ENCODE measurements at places on chromosomes 7 and 10. TPM values are rescaled to one million over a fixed set of nuclear protein-coding genes. Genes with fewer than 3 reads are reported as not detected.

- no peak for DNase-seq
Observed at GRCh38 chr10:89580243-89580642, 44.8 kb upstream of the SLC16A12 start.

- DNase-seq = no peak
Observed at GRCh38 chr10:97931041-97931440, 81.4 kb downstream of the GOLGA7B start.

DNA sequence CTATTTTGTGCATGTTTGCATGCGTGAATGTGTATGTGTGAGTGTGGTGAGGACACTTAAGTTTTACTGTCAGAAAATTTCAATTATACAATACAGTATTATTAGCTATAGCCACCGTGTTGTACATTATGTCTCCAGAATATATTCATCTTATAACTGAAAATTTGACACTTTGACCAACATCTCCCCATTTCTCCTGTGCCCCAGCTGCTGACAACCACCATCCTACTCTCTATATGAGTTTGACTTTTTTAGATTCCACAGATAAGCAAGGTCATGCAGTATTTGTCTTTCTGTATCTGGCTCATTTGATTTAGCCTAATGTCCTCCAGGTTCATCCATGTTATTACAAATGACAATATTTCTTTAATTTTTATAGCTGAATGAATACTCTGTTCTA lies 195.0 kb downstream of the GPR37 start:
- DNase-seq = no peak

DNA sequence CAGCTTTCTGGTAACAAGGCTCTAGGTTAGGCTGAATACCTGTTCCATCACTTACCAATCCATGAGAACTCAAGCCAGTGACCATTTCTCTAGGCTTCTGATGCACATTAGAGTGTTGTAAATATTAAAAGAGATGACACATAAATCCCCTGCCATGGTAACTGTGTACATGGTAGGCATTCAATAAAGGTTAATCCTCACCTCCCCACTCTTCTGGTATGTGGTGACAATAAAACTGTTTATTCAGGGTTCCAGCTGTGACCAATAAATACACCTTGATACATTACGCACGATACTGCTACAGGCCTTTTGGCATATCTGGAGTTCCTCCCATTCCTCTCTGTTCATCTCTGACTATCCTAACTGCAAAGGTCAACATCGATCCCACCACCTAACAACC lies 171.9 kb downstream of the SRPK2 start:
- DNase-seq = no peak

Gene TAS2R4
- 2.5 TPM for total RNA-seq

DNA sequence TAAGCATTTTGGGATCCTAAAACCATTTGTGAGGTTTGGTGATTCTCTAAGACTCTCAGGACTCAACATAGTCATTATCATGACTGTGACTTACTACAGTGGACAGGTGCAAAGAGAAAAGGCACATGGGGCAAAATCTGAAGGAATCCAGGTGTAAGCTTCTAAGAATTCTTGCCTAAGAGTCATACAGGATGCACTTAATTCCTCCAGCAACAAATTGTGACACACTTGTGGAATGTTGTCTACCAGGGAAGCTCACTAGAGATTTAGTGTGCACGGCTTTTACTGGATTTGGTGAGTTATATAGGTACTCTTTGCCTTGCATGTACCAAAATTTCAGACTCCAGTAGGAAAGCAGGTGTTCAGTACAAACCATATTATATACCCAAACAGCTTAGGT lies 47.9 kb downstream of the WAC start:
- no peak for DNase-seq

Gene FBXL13
- 4.8 TPM for total RNA-seq

All from kidney (tissue), 22 donors.